T-cell (primary cell): ENCODE measurements at places on chromosomes 6 and 20.

DNA sequence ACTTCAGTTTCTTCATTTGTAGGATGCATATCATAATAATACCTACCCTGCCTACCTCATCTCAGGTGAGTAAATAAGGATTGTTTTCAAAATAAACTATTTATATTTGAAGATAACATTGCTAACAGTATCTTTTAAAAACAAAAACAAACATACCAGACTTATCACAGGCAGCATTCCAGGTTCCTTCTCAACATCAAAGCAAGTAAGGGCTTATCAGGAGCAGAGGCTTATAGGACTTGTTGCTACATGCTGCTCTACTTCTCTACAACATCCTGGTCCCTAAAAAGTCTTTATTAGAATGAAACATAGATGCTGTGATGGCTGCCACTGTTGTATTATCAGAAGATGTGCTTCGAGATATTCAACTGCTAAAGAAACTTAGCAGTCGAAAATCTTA is 149.2 kb upstream of the PRDM1 start:
- no peak for DNase-seq

DNA sequence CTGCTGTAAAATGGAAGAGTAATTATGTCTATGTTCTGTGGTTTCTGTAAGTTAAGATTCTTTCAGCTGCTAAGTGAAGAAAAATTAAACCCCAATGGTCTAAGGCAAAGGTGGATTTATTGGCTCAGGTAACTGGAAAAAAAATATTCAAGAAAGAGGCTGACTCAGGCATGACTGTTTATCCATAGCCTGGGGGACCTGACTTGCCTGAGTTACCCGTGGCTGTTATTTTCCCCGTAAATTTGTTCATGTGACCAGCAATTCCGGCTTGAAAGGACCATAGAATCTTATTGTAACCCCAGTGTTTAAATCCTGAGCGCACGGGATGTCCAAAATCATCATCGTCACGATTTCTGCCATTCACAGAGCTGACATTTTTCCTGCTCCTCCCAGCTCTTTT is 32.3 kb upstream of the SULF2 start:
- no peak for DNase-seq

DNA sequence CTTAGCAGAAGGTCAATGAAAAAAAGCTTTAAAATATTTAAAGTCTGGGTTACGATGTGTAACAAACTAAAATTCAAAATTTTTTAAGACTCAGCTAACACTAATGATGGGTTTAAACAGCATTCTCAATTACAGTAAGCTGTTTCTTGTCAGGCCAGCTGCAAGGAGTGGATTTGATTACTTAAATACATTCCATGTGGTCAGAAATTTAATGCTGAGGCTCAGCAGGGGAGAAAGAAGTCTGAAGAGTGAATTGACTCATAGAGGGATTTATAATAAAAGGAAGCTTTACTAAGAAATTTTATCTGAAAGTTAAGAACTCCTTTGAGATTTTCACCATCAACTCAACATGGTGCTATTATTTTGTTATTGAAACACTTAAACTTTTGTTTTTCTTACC is 398.6 kb downstream of the KHDRBS2 start:
- DNase-seq: no peak

DNA sequence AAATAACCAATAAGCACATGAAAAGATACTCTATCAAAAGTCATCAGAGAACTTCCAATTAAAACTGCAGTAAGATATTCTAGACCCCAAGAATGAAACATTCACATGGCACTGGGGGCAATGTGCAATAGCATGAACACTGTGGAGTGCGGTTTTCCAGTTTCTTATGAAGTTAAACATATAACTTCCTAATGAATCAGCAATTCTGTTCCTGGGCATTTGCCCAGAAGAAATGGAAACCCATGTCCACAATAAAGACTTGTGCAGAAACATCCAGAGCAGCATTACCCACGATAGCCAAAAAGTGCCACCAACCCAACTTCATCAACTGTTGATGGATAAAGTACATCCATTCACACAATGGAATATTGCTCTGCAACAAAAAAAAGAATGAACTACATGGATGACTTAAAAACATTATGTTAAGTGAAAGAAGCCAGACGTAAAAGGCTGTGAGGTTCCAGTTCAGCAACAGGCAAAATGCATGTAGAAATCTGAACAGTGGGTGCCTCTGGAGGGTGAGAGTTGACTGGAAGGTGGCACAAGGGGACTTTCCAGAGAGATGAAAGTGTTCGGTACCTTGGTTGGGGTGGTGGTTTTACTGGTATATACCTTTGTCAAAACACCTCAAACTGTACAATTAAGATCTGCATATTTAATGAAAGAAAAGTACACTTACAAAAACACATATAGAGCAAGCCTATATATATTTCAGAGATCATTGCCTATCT is 207.2 kb upstream of the ECI2 start:
- DNase-seq: no peak

- no peak for DNase-seq
Observed at GRCh38 chr20:10402938-10403608, 30.9 kb downstream of the MKKS start.

GRCh38 chr20:54323227-54323734 is 115.4 kb downstream of the PFDN4 start:
- DNase-seq: no peak

- DNase-seq: peak; percentile 29
Observed at GRCh38 chr6:27865850-27866356, 46.3 kb downstream of the OR2B2 start.

DNA sequence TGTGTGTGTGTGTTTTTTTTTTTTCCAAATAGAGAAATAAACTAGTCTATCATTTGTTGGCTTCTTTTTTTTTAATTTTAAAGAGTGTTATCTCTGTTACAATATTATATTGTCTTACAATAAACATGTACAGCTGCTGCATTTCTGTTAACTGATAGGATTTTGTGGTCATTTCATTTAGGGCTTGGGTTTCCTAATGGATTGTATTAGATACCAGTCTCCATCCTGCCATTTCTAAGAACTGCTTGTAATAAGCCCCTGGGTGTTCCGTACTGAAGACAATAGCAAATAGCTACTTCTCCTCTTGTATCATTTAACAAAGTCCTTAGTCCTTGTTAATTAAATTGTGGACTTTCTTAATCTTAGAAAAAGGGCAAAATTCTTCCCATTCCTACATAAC is 45.7 kb downstream of the SOBP start:
- DNase-seq: no peak

DNA sequence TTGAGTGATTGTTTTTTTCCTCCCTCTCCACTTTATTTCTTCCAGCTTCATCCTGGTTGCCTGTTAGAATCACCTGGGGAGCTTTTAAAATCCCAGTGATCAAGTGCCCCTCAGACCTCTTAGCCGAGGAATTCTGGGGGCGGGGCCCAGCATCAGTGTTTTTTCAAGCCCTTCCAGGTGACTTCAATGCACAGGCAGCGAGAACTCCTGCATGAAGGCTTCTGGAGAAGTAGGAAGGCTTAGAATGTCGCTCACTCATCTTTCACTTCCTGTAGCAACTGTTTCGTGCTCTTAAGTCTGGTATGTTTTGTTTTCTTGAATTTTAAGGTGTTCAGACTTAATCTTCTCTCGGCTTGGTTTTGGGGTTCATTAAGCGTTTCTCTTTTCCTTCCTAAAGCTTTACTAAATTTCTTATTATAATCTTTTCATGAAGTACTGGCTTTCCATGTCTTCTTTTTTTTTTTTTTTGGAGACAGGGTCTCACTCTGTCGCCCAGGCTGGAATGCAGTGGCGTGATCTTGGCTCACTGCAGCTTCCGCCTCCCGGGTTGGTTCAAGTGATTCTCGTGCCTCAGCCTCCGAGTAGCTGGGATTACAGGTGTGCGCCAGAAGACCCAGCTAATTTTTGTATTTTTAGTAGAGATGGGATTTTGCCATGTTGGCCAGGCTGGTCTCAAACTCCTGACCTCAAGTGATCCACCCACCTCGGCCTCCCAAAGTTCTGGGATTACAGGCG is 30.9 kb upstream of the TULP1 start:
- DNase-seq: no peak

DNA sequence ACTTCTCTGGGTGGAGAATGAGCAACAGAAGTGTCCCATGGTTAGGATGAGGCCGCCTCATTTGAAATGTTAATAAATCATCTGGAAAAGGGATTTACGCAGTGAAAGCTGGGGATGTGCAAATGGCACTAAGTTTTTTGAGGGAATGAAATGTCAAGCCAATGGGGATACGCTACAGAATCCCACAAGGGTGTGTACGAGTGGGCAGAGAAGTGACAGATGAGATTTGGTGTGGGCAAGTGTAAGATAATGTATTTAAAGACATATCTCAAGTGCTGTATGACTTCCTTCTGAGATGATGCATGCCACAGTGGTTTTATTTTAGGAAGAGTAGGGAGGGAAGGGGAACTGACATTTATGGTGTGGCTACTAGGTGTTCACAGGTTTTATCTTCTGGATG is 100.6 kb downstream of the LRFN2 start:
- DNase-seq: no peak

DNA sequence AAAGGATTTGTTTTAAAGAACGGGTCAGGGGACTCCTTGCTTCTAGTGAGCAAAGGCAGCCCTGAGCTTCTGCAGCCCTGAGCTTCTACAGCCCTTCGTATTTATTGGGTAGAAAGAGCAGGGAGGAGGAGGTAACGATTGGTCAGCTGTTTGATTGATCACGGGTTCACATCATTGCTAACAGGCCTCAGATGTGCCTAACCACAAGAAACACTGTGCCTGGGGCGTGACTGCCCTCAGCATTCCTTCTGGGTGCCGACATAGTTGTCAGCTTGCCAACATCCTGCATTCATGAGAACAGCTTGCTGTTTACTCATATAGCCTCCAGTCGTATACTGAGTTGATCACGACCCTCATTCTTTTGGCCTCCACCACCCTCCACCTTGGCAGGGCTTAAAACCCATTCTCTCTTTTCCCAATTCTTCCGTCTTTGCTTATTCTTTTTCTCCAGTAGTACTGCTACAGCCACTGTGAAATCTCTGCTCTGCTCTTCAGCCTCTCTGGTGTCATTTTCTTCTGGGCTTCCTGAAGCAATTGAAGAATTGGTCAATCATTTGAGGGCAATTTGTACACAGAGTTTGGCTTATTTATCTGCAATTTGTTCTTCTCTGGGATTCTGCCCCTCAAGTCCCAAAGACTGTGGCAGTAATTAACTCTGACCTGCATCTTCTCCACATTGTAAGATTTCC is 25.4 kb upstream of the NOP56 start:
- DNase-seq: no peak

GRCh38 chr6:46927066-46927465 is 5.3 kb upstream of the ADGRF5 start:
- no peak for DNase-seq

- DNase-seq: no peak
Observed at GRCh38 chr6:139640921-139641320, 266.5 kb upstream of the CITED2 start.

DNA sequence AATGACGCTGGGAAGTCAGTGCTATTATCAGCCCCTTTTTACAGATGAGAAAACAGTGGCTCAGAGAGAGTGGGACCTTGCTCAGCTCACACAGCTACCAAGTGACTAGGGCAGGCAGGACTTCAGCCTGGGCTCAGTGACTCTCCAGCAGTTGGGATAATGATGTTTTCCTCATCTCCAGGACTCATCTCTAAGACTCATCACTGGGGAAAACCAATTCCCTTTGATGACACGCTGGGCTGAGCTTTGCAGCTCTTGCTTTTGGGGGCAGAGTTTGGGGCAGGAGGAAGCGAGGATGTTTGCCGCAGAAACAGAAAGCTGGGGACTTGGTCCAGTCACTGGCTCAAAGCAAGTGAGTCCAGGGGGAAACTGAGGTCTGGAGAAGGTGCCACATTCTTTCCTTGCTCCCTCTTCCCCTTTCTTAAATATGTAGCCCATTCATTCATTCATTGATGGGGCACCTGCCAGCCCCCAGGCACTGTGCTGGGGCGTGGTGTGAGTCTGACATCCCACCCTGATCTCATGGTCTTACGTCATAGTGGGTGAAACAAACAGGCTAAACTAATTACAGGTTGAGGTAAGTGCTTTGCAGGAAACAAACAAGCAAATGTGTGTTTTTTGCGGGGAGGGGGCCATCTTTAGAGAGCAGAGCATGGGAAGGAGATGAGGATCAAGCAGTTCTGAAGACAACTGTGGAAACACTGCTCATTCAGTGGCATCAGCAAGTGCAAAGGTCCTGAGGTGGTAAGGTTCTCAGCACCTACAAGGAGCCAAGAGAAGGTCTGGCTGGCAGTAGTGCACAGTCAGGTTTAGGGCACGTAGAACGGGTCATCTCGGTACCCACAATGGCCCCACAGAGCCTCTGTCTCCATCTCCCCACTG is 74.4 kb upstream of the PMEPA1 start:
- no peak for DNase-seq

DNA sequence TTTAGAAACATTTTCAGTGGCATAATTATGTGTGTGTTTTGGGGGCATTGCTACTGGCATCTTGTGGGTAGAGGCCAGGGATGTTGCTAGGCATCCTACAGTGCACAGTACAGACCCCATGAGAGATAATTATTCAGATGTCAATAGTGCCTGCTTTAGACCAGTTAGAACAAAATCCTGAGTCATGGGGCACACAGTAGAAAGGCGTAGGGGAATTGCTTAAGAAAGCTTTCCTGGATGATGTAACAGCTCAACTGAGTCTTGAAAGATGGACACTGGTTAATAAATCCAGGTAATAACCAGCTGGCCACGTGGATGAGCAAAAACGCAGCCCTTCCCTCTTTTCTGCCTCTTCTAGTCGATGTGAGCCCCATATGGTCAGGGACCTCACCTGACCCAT is 51.1 kb downstream of the KCNB1 start:
- no peak for DNase-seq

GRCh38 chr6:43303751-43304331 is 4.8 kb downstream of the CRIP3 start:
- DNase-seq: no peak

- no peak for DNase-seq
Observed at GRCh38 chr6:16157492-16157891, 28.6 kb downstream of the MYLIP start.

DNA sequence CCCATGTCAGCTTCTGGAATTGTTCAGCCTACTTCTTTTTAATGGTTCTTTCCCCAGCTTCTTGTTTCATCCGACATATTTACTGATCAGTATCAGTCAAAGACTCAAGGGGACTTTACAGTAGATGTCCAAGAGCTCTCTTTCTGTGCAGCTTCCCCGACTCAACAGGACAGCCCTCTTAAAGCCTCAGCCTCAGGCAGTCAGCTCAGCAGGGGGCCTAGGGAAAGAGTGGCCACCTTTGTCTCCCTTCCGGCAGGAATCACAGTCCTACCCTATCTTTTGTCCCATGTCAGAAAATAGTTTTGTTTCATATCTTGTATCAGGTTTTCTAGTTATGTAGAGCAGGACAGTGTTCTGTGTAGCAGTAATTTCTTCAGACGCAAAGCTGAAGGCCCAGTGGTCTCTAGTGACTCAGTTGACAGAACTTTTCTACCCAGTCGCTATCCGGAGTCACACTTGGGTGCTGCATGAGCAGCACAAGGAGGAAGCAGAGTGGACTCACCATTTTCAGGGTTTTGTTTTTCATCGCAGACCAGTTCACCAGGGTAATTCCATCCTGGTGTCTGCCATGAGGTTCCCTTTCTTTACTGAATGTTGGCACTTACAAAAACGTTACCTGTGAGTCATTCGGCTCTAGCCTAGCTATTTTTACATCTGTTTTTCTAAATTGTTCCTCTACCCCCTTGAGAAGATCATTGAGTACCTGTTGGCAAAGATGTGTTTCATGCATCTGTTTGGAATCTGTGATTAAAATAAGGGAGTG is 47.7 kb downstream of the SPATA2 start:
- DNase-seq: no peak
